Stimulated activated CD4-positive, alpha-beta T cell treated with anti-CD3 and anti-CD28 coated beads, TNF-alpha, amount 100 ng/mL, for 4 hours (primary cell): ENCODE measurements at places on chromosomes 6 and 20.

GRCh38 chr6:152598421-152598820 lies 38.7 kb downstream of the SYNE1 start:
- DNase-seq, result no peak

GRCh38 chr6:160775792-160776580 lies 73.9 kb downstream of the PLG start:
- DNase-seq, result no peak

DNA sequence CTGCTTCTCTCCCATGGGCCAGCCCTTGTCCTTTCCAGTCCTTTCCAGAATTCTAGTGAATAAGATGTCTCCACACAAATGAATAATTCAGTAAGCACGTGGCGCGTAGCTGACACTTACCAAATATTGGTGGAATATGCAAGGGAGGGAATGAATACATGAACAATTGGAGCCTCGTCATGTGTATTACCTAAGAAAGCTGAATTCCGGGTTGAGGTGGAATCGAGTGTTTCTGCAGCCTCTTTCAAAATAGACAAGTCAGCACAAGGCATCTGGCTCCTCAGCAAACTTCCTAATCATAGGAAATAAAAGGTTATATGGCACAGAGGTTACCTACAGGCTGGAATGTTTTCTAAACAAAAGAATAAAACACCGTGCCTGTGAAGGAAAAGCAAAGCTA lies 47.0 kb upstream of the NT5E start:
- no peak for DNase-seq

DNA sequence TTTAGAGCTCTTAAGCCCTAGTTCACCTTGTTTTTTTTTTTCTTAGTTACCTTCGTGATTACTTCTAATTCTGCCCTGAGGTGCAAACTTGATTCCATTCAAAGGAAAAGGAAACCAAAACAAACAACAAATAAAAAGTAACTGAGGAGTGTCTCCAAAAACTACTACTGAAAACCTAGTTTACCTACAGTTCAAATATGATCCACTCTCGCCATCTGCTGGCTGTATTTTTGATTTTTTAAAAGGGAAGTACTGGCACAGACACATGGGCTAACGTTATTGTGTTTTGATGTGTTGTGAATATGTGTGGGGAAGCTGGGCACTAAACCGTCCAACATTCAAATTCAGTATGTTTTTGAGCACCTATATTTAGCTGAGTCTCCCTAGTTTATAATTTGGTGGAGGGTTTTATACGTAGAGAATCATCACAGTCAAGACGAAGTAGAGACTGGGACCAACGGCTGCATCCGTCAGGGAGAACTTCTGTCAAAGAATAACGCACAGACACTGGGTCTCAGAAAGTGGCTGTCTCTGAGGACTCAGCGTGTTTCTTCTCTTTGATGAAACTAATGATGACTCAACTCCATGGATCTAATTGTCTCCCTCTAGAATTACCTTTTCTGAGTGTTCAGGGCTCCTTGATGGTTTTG lies 373.5 kb upstream of the BTBD3 start:
- no peak for DNase-seq

GRCh38 chr6:134954272-134955000 lies 4.5 kb upstream of the ALDH8A1 start:
- DNase-seq, result no peak

DNA sequence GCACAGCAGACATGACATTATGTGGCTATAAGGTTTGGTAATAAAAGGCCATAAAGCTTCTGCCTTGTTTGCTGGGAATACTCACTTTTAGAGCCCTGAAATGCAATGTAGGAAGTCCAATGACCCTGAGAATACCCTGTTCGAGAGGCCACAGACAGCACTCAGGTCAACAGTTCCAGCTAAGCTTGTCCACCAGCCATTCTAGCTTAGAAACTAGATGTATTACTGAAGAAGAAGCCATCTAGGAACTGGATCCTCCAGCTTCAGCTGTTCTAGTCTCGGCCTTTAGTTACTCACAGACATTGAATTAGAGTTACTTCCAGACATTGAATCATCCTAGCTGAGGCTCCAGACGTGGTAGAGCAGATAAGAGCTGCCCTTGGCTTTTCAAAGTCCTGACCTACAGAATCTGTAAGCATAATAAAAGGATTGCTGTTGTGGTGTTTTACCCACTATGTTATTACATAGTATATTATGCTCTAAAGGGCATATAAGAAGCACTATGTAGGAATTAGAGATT lies 84.9 kb downstream of the MMS22L start:
- DNase-seq, result no peak
